Urothelium cell line (cell line): ENCODE measurements at places on chromosomes 7 and 10.

DNA sequence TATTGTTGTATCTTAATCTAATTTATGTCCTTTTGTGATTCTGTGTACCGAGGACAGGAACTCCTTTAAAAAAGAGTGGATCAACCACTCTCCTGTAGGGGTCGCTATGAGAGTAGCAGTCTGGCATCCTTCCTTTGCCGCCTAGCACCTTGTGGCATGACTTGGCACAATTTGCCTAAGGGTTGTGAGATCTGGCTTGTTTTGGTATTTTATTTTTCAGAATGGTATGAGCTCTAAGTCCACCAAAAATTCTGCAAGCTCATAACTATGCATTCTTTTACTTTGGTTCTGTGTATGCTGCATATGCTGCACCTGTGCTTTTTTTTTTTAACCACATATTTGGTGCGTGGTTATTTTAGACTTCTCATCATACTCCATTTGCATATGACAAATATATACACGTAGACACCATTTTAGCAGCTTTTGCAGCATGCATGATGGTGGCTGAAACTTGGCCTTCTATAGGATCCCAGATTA, 112.8 kb downstream of the CDK14 start:
- peak; percentile 33 for DNase-seq

DNA sequence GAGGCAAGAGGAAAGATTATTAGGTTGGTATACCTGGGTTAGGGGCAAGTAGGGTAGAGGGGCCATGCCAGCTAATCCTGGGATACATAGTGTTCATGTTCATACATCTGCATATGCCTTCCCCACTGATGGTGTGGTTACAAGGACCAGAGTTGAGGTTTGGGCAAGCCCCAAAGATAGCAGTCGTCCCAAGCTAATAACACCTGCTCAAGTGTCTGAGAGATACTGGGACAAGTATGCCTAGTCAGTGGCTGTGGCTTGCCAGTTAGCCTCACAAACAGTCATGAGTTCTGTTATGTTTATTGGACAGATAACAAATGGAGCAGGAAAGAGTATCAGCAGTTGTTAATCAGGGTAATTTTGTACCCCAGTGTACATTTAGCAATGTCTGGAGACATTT, 139.6 kb downstream of the ADAM22 start:
- DNase-seq: no peak

- DNase-seq: no peak
Observed at GRCh38 chr10:132898391-132899053, 43.8 kb downstream of the CFAP46 start.

DNA sequence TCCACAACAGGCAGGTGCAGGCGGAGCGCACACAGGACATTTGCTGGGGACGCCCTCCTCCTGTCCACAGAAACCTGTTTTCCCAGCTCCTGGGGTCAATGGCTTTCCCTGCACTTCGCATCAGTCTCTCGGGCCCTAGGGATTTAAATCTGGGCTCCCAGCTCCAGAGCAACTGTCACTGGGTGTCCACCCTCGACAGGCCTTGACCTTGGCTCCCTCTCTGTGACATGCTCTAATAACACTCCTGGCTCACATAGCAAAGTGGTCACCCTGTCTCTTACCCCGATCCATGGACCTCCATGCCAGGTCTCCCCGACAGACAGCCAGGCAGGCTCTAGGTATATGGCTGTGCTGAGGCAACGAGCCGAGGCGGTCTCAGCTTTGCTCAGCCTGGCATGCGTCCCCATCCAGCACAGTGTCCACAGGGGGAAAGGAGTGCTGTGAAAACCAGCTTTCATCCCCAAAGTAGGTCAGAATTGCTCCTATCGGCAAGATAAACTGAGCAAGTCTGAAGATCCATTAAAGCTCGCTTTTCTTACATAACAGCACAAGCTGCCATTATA, 195.6 kb downstream of the TNS3 start:
- DNase-seq: no peak

DNA sequence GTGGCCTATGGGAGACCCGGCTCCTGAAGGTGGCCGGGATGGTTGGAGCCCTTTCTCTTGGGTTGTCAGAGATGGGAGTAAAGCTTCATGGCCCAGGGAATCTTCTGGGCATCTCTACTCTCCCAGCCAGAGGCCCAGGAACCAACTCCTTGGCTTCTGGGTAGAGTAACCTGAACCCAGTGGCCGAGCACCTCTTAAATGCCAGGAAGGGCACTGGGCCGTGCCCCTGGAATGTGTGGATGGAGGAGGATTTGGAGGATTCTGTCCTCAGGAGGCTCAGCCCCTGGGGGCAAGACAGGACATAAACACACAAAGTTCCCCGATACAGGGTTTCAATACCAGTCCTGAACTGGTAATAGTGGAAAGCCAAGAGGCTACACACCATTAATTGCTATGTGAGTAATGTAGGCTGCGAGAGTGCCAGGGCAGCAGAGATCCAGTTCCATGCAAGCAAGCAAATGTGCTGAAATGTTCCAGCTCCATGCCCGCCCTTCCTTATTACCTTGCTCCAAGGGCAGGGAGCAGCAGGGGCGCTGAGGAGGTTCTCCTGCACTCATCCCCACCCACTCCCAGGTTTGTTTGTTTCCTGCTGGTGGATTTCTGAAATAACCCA, 1.2 kb downstream of the PALD1 start:
- no peak for DNase-seq

DNA sequence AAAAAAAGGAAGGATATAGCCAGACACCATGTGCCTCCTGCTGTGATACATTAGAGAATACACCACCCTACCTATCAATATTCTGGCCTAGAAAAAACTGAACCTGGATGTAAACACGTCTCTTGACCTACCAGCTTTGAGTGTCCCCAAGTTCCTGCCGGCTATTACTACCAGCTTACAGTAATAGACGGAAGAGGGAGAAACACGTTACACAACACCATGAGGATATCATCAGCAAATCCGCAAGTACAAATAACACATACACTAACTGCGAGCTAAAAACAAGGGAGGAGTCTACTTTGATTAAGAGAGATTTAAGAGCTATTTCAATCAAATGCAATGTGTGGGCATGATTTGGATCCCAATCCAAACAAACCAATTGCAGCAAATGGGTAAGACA, 113.0 kb downstream of the COL28A1 start:
- DNase-seq: no peak

DNA sequence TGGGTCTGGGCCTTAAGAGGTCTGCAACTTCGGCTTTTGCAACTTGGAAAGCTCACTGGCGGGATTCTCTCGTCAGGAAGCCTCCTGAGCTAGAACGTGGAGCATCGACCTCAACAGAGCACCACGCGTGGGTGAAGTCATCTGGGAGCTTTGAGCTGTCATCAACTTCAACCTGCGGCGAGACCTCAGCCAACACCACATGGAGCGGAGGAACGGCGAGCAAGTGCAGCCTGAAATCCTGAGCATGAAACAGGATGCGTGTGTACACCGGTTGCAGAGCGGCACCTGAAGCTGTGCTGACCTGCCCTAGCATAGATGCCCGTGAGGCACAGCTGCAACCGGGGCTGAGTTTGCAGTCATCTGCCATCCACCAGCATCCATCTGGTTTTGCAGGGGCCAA, 295.7 kb upstream of the SHH start:
- DNase-seq: no peak

GRCh38 chr7:149161241-149161848, 14.1 kb downstream of the ZNF398 start:
- no peak for DNase-seq

DNA sequence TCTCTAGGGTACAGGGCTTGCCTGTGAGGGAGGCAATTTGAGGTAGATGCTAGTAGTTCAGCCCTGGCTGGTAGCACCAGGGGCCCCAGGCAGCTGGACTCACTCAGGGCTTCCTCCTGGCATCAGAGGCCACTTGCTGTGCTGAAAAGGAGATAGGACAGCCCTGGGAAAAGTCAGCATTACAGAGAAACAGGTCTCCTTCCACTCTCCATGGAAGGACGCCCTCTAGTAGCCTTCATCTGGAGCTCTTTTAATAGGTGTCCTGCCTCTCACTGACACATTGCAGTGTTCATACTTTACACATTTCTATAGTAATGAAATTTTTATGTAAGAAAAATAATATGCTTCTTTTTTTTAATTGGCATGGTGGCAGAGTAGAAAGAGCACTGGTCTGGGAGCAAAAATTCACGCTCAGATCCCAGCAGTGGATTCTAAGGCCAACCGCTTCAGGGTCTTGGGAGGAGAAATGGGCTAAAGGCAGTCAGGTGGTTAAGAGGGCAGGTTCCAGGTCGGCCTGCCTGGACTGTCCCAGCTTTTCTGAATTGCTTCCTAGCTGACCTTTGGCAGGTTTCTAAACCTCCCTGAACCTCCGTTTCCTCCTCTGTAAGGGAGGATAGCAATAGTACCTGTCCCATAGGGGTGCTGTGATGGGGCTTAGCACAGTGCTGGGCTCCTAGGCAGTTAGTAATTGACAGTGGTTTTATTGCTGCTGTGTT, 35.8 kb downstream of the AIFM2 start:
- no peak for DNase-seq

DNA sequence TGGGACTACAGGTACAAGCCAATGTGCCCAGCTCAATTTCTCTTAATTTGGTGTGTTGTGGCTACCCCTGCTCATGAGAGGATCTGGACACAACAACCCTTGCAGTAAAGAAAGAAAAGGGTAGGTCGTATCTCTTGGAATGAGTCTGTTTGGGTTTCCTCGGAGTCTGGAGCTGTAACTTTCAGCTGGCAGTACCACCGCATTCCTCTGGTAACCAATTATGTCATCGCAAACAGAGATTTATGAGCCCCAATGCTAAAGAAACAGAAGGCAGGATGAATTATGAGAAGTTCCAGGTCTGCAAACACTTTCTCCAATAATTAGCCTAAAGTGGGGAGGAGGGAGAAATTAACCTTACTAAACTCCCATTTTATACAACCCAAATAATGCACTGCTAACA, 186.6 kb upstream of the NRP1 start:
- peak; percentile 52 for DNase-seq

DNA sequence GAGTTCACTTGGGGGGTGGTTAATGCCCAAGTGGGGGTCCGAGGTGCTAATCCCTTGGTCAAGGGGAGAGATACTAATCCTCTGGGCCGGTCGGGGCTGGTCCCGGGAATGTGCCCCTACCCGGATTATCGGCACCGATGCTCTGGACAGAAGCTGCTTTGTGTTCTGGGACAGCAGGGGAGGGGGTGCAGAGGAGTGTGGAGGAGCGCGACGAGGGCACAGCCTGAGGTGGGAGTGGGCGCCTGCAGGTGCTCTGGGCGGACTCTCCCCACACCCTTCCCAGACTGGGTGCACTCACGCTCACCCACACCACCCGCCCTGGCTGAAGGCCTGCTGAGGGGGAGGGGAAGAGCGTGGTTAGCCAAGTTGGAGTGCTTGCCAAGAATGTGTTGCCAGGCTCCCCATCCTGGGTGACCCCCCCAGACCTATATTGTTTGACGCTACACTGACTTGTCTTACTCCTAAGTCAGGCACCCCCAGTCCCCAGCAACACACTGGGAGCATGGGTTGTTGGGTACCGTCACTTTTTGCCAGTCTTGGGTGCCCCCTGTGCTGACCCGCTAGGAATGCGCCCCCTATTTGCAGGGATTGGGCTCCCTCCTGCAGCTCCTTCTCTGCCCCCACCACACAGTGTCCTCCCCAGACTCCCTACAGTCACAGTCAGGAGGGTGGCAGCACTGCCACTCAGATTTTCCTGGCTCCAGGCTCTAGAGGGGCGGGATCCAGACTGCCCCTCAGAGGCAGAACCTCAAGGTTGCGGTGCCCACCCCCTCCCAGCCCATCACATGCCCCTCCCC, 1.2 kb downstream of the SLC4A2 start:
- DNase-seq: no peak

- DNase-seq: no peak
Observed at GRCh38 chr7:90473814-90474213, 4.4 kb downstream of the PTTG1IP2 start.

DNA sequence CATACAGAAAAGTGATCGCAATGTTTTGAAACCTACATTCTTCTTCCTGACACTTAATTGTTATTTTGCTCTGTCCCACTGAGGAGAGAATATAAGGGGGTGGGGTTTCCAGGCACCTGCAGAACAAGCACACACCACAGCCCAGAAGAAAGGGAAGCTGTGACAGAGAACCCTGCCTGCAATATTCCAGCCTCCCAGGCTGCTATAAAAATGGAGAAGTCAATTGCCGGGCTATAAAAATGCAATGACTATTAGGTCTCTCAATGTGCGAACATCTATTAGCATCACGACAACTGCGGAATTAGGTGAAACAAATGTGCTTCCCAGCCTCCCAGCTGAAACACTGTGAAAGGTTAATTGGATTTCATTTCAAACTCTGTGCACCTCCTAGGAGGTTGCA, 145.3 kb upstream of the FRMD4A start:
- DNase-seq: no peak

GRCh38 chr10:88478256-88478655, 104.9 kb downstream of the RNLS start:
- no peak for DNase-seq

GRCh38 chr7:27134392-27134791, 3.8 kb upstream of the HOXA4 start:
- DNase-seq: no peak

DNA sequence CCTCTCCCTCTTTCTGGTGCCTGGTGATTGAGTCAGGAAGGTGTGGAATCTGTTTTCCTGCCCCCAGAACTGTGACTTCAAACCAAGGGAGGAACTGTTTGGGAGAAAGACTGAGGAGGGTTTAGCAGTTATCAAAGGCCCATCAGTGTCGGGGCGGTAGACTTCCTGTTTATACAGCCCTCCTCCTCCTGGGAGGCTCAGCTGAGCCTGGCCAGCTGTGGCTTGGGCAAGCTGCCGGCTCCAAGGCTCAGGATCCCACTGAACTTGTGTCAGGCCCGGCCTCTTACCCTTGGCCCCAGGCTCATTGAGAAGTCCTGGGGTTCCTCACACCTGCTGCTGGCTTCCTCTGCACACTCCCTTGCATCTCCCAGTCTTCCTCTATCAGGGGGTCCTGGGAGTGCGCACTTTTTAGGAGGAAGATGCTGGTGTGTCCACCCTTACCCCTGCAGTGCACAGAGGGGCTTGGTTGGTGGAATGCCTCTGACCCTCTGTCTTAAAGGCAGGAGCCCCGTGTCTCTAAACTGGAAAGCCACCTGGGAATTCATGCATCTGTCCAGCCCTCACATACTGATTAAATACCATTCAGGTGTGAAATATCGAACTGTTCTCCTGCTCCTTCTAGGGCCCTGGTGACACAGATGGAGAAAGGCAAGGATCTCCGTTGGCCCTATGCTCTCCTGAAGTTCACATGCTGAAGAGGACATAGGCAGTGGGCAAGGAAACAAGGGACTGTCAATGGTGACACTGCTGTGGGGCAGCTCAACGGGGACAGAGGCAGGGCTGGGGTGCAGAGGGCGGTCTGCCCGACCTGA, 32.4 kb downstream of the CXCL12 start:
- peak; percentile 33 for DNase-seq

- no peak for DNase-seq
Observed at GRCh38 chr7:150828384-150828783, 23.9 kb upstream of the AOC1 start.

GRCh38 chr7:75617634-75618234, 121.0 kb downstream of the HIP1 start:
- no peak for DNase-seq

DNA sequence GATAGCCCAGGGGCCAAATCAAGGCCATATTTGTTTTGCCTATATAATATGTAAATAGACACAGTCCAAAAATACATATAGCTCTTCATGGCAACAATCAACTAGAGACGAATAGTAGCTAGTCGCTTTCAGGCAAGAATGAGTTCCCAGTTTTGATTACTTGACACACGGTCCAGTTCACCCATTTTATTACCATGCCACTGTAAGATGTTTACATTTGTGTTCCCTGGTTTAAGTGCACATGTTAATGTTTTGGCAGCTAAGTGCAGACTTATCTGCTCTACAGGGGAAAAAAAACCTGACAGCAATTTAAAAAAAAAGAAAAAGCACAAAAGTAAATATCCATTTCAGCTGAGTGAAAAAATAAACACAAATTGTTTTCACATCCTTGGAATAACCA, 213.1 kb downstream of the TPK1 start:
- no peak for DNase-seq

GRCh38 chr10:126628746-126629145, 41.7 kb downstream of the C10orf90 start:
- no peak for DNase-seq
